ENCODE measurements at places on chromosomes 1 and 21. TPM values are rescaled to one million over a fixed set of nuclear protein-coding genes. Genes with fewer than 3 reads are reported as not detected.

- H3K27me3 ChIP-seq = no peaks in the 10 kb centered on the region
- no peak for DNase-seq
- H3K36me3 ChIP-seq = no peaks in the 10 kb centered on the region
- H3K27ac ChIP-seq = no peak overlapping the region
- H3K4me1 ChIP-seq = no peaks in the 10 kb centered on the region
Measured at GRCh38 chr21:35677298-35677841, 383.0 kb downstream of the SETD4 start.

GRCh38 chr1:201427963-201428362, 6.4 kb upstream of the TNNI1 start:
- H3K27ac ChIP-seq = no peak overlapping the region
- H3K4me3 ChIP-seq = no peak overlapping the region
- no peaks in the 10 kb centered on the region for H3K27me3 ChIP-seq
- no peaks in the 10 kb centered on the region for H3K4me1 ChIP-seq
- DNase-seq = no peak

DNA sequence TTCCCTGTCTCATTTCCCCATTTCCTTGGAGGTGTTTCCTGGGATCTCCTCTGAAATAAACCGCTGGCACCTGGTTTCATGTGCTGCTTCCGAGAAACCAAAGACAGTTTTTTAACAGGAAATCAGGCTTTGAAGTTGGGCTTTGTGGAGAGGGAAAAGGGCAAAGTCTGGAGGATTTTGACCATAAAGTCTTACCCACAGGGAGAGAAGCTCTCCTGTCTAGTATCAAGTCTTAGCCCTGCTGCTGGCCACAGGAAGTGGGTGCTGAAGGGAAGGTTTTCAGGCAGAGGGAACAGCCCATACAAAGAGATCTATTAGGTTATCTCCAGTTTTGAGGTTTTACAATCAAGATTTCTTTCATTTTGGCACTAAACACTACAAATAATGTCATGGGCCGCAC, 29.3 kb downstream of the SLC5A9 start:
- H3K4me1 ChIP-seq = no peaks in the 10 kb centered on the region
- no peak overlapping the region for H3K27ac ChIP-seq
- no peaks in the 10 kb centered on the region for H3K27me3 ChIP-seq
- H3K4me3 ChIP-seq = no peak overlapping the region
- no peaks in the 10 kb centered on the region for H3K36me3 ChIP-seq
- no peak for DNase-seq

GRCh38 chr21:46148106-46148505, 7.3 kb downstream of the FTCD start:
- no peaks in the 10 kb centered on the region for H3K27me3 ChIP-seq
- H3K27ac ChIP-seq = no peak overlapping the region
- DNase-seq = no peak
- no peak overlapping the region for H3K4me3 ChIP-seq
- H3K4me1 ChIP-seq = no peaks in the 10 kb centered on the region

- peaks cover 3% of the 10 kb centered on the region for H3K4me1 ChIP-seq
- no peak overlapping the region for H3K4me3 ChIP-seq
- no peak overlapping the region for H3K27ac ChIP-seq
- no peaks in the 10 kb centered on the region for H3K36me3 ChIP-seq
Measured at GRCh38 chr1:153510984-153511410, 24.8 kb downstream of the S100A6 start.

DNA sequence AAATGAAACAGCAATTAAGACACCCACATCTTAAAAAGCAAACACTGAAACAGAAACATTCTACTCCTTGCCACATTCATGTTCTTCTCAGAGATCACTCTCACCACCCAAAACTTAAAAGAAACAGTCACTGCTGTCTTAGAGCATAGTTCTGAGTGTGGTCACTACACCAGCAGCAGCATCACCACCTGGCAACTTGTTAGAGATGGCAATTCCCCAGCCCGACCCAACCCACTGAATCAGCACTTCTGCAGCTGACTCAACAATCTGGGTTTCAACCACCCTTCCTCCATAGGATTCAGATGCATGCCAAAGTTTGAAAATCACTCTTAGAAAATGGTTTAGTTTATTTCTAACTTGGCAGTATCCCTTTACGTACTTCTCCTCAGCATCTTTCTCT, 126.1 kb downstream of the CDC42BPA start:
- DNase-seq = no peak
- H3K36me3 ChIP-seq = no peaks in the 10 kb centered on the region
- H3K4me1 ChIP-seq = no peaks in the 10 kb centered on the region
- H3K4me3 ChIP-seq = no peak overlapping the region

DNA sequence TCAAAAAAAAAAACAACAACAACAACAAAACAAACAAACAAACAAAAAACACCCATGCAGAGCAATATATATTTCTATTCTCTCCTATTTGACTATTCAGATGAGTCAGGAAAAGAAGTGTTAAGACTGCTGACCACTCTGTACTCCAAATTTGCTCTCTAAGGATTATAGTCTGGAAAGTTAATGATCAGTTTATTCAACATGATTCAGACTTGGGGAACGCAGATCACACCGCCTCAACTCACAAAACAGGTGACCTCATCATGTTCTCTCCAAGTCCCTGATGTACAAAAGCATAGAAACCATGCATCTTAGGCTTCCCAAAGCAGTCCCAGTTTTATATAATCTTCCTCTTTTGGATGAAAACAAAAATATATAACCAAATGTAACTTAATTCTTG, 51.9 kb upstream of the PRRC2C start:
- H3K36me3 ChIP-seq = no peaks in the 10 kb centered on the region
- no peak for DNase-seq
- no peak overlapping the region for H3K4me3 ChIP-seq
- H3K27me3 ChIP-seq = no peaks in the 10 kb centered on the region
- no peak overlapping the region for H3K27ac ChIP-seq
- no peaks in the 10 kb centered on the region for H3K4me1 ChIP-seq

The LCE3E gene
- total RNA-seq = not detected

The S100A7A gene
- total RNA-seq = not detected

The PKP1 gene
- total RNA-seq = not detected

Measured in naive thymus-derived CD4-positive, alpha-beta T cell (primary cell).